T-cell (primary cell): ENCODE measurements at places on chromosomes 11 and 22. TPM values are rescaled to one million over a fixed set of nuclear protein-coding genes. Genes with fewer than 3 reads are reported as not detected.

C11orf16 gene
- not detected for total RNA-seq

CECR2 gene
- total RNA-seq: 0.09 TPM

CCDC188 gene
- not detected for total RNA-seq

KCNK4 gene
- total RNA-seq: not detected

GRCh38 chr22:28283068-28283654 lies 364.1 kb upstream of the PITPNB start:
- no peak for DNase-seq
- H3K27me3 ChIP-seq: no peaks in the 10 kb centered on the region
- H3K4me3 ChIP-seq: no peak overlapping the region
- H3K27ac ChIP-seq: no peak overlapping the region
- H3K36me3 ChIP-seq: no peaks in the 10 kb centered on the region

DNA sequence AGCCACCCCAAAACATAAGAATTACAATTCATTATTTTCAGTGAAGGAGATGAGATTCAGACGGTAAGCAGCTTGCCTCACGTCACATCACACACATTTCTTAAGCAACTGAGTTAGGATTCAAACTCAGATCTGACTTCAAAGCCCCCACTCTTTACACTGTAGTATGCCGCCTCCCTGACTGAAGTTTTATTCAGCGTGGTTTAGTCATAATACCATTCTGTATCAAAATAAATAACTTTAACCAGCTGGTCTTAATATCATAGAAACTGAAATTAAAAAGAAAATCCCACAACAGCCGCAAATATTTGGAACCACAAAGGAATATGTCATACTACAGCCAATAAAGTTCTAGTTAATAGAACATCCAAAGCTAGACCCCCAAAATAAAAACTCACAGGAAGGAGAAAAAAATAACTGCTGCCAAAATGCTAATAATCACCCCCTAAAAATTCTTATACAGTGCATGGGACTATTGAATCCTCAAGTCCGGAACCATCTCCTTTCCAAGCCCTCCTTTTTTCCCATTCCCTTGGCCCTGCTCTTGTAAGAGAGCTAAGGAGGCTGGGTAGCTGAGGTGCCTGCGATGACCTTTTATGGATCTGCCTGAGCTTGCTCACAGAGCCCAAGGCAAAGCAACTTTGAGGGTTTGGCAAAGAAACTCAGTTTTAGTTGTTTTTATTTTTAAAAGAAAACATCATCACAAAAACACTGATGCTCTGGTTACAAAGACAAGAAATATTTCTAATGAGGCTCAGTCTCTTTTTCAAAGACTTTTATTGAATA lies 334.5 kb downstream of the TTC28 start:
- H3K27ac ChIP-seq: no peak overlapping the region
- no peak overlapping the region for H3K4me3 ChIP-seq
- DNase-seq: no peak
- H3K36me3 ChIP-seq: no peaks in the 10 kb centered on the region
- no peaks in the 10 kb centered on the region for H3K4me1 ChIP-seq

GRCh38 chr11:65538915-65539743 lies 14.2 kb downstream of the SCYL1 start:
- H3K27ac ChIP-seq: no peak overlapping the region
- no peak for DNase-seq
- H3K4me3 ChIP-seq: no peak overlapping the region
- peaks cover 19% of the 10 kb centered on the region for H3K36me3 ChIP-seq
- peaks cover 21% of the 10 kb centered on the region for H3K4me1 ChIP-seq
- no peaks in the 10 kb centered on the region for H3K27me3 ChIP-seq

GRCh38 chr22:29481265-29482000 lies 1.4 kb downstream of the NEFH start:
- H3K27me3 ChIP-seq: peaks cover 4% of the 10 kb centered on the region
- H3K27ac ChIP-seq: no peak overlapping the region
- peaks cover 26% of the 10 kb centered on the region for H3K4me1 ChIP-seq
- peak overlapping the region; percentile 32 for H3K4me3 ChIP-seq
- DNase-seq: no peak
- no peaks in the 10 kb centered on the region for H3K36me3 ChIP-seq

- DNase-seq: no peak
- H3K27me3 ChIP-seq: no peaks in the 10 kb centered on the region
- H3K4me3 ChIP-seq: no peak overlapping the region
- no peak overlapping the region for H3K27ac ChIP-seq
Observed at GRCh38 chr11:63506876-63507275, 992 bp downstream of the LGALS12 start.

GRCh38 chr22:37007651-37008050 lies 11.6 kb downstream of the TST start:
- H3K36me3 ChIP-seq: no peaks in the 10 kb centered on the region
- H3K27ac ChIP-seq: no peak overlapping the region
- DNase-seq: no peak
- no peak overlapping the region for H3K4me3 ChIP-seq
- H3K4me1 ChIP-seq: no peaks in the 10 kb centered on the region

GRCh38 chr11:512761-513595 lies 5.9 kb upstream of the RNH1 start:
- H3K27ac ChIP-seq: no peak overlapping the region
- no peak for DNase-seq
- H3K4me1 ChIP-seq: no peaks in the 10 kb centered on the region
- no peak overlapping the region for H3K4me3 ChIP-seq

GRCh38 chr11:78417175-78417887 lies at the start of gene GAB2:
Gene GAB2 (minus strand): TSS chr11:78417820. CDS start chr11:78417720, 100 bp downstream.
- no peak within 1 kb of the TSS for H3K27ac ChIP-seq
- peaks cover 25% of the 10 kb centered on the region for H3K4me1 ChIP-seq
- H3K4me3 ChIP-seq: peak within 1 kb of the TSS; percentile 61
- H3K27me3 ChIP-seq: peaks cover 20% of the 10 kb centered on the region
- DNase-seq: peak; percentile 47
- H3K36me3 ChIP-seq: no peaks in the 10 kb centered on the region
